ENCODE measurements at places on chromosomes 6 and 20. TPM values are rescaled to one million over a fixed set of nuclear protein-coding genes. Genes with fewer than 3 reads are reported as not detected.

DNA sequence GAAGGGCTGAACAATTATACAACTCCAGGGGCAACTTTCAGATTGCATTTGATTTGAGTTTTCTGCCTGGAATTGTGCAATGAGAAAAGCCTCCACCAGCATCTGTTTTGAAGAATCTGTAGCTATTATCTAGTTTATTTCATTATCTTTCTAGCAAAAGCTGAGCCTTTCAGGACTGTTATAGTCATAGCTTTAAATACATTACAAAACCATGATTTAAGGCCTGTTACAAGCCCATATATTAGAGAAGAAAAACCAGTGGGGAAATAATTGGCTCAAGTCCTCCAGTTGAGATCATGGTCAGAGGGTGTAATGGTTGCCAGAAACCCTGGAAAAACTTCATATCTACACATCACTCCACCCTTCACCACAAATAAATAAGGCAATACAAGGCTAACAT, 676.2 kb downstream of the HDGFL1 start:
- H3K27me3 ChIP-seq = no peaks in the 10 kb centered on the region
- H3K4me1 ChIP-seq = no peaks in the 10 kb centered on the region
- no peak for DNase-seq
- no peaks in the 10 kb centered on the region for H3K36me3 ChIP-seq
- H3K27ac ChIP-seq = no peak overlapping the region
- no peak overlapping the region for H3K4me3 ChIP-seq

- no peaks in the 10 kb centered on the region for H3K36me3 ChIP-seq
- H3K27me3 ChIP-seq = no peaks in the 10 kb centered on the region
- no peak for DNase-seq
- H3K27ac ChIP-seq = no peak overlapping the region
- H3K4me1 ChIP-seq = no peaks in the 10 kb centered on the region
- no peak overlapping the region for H3K4me3 ChIP-seq
Observed at GRCh38 chr20:19568128-19568527, 189.9 kb upstream of the RIN2 start.

GRCh38 chr6:31070711-31071197, 41.6 kb downstream of the C6orf15 start:
- no peaks in the 10 kb centered on the region for H3K36me3 ChIP-seq
- no peaks in the 10 kb centered on the region for H3K4me1 ChIP-seq
- no peak for DNase-seq
- H3K27ac ChIP-seq = no peak overlapping the region
- no peak overlapping the region for H3K4me3 ChIP-seq

- no peaks in the 10 kb centered on the region for H3K27me3 ChIP-seq
- no peaks in the 10 kb centered on the region for H3K4me1 ChIP-seq
- DNase-seq = no peak
- H3K36me3 ChIP-seq = no peaks in the 10 kb centered on the region
Observed at GRCh38 chr20:31630187-31630790, 7.4 kb upstream of the COX4I2 start.

DNA sequence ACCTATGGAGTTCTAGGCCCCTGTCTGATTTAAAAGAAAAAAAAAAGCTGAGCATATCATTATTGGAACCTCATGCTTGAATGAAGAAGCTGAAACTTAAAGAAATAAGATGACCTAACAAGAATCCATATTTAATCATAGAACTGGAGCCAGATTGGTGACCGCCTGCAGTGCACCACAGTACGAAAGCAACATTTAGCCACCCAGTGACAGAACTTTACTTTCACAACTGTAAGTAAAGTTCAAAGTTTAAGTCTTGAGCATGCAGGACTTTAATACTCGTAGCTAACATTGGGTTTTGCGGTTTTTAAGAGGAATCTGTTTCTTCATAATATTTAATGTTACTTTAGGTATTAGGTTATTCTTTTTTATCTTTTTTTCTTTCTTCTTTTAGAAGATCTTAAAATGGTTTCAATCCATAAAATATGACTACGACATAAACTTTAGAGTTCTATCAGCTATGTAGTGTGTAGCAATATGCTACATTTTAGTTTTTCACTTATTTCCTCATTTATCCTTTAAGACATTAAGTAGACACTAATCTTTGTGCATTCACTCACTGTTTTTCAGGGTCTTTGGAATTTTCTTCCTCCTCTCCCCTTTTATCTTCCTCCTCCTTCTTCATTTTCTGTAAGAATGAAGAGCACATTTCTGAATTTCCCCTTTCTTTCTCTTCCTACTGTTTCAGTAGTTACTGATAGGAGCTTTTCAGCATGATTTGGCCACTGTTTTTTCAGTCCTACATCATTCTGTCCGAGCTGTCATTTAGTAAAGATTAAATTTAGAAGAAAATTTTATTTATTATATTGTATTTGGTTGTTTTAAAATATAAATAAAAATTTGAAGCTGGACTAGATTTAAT, 514.1 kb downstream of the GRIK2 start:
- no peak overlapping the region for H3K27ac ChIP-seq
- no peak for DNase-seq
- H3K27me3 ChIP-seq = no peaks in the 10 kb centered on the region
- no peak overlapping the region for H3K4me3 ChIP-seq

DNA sequence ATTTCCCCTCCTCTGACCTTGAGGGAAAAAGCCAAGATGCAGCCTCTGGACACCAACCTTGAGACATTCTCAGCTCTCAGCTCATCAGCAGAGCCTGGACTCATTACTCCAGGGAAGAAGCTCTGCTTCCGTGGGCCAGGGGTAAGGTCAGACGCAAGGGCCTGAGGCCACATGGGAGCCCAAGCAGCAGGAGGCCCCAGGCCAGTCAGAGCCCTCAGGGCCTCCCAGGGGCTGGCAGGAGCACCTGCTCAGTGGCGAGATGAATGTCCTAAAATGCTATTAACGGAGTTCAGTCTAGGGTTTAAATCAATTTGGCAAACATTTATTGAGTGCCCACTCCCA, 208.6 kb downstream of the ERMARD start:
- H3K36me3 ChIP-seq = no peaks in the 10 kb centered on the region
- no peak for DNase-seq
- H3K4me3 ChIP-seq = no peak overlapping the region
- H3K4me1 ChIP-seq = no peaks in the 10 kb centered on the region
- peak overlapping the region; percentile 53 for H3K27ac ChIP-seq

- no peaks in the 10 kb centered on the region for H3K4me1 ChIP-seq
- H3K27ac ChIP-seq = no peak overlapping the region
- H3K36me3 ChIP-seq = no peaks in the 10 kb centered on the region
- DNase-seq = no peak
Observed at GRCh38 chr6:313917-314316, 21.6 kb downstream of the DUSP22 start.

GRCh38 chr20:60961551-60961950, 290.5 kb upstream of the CDH4 start:
- H3K27ac ChIP-seq = no peak overlapping the region
- no peaks in the 10 kb centered on the region for H3K4me1 ChIP-seq
- H3K27me3 ChIP-seq = no peaks in the 10 kb centered on the region
- H3K4me3 ChIP-seq = no peak overlapping the region
- no peak for DNase-seq
- H3K36me3 ChIP-seq = no peaks in the 10 kb centered on the region

- peaks cover 21% of the 10 kb centered on the region for H3K4me1 ChIP-seq
- H3K27ac ChIP-seq = peak overlapping the region; percentile 80
- H3K27me3 ChIP-seq = no peaks in the 10 kb centered on the region
- H3K4me3 ChIP-seq = no peak overlapping the region
Observed at GRCh38 chr20:38471245-38471644, 1.4 kb upstream of the RALGAPB start.

- H3K27me3 ChIP-seq = no peaks in the 10 kb centered on the region
- no peak overlapping the region for H3K4me3 ChIP-seq
- no peaks in the 10 kb centered on the region for H3K4me1 ChIP-seq
Observed at GRCh38 chr6:72272958-72273357, 348.9 kb upstream of the KCNQ5 start.

SPEF1 gene
- 0.32 TPM for total RNA-seq

TULP1 gene
- total RNA-seq = not detected

RNF144B gene
- total RNA-seq = 8.8 TPM

TAGAP gene
- total RNA-seq = 84.0 TPM

PFDN4 gene
- 19.7 TPM for total RNA-seq

PRDM1 gene
- 49.6 TPM for total RNA-seq

CUL7 gene
- 9.8 TPM for total RNA-seq

SSTR4 gene
- total RNA-seq = not detected

PRDM13 gene
- not detected for total RNA-seq

TXLNB gene
- 0.29 TPM for total RNA-seq

NCOA3 gene
- 75.0 TPM for total RNA-seq

KCNG1 gene
- total RNA-seq = not detected

Measured in naive thymus-derived CD4-positive, alpha-beta T cell (primary cell).